ENCODE measurements at places on chromosomes 2 and 18.
A peak's percentile ranks its signal among the peaks of the same experiment; 100 is the strongest.

- no peak for DNase-seq
Measured at GRCh38 chr2:200308546-200309295, 2.2 kb downstream of the SPATS2L start.

DNA sequence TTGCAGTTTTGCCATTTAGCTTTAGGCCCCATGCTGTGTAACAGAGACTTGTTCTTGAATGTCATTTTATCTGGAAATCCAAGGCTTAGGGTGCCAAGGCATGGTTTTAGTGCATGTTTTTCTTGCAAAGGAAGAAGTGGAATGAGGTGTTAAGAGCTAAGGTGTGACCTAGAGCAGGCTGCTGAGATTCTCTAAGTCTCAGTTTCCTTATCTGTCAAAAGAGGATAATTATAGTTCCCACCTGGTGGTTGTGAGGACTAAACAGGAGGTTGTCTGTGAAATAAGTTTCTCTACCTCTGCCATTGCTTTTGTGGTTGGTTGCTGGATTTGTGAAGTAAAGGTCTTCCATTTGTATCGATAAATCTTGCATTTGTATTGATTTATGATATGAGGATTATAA, 82.0 kb downstream of the TANC1 start:
- no peak for DNase-seq

DNA sequence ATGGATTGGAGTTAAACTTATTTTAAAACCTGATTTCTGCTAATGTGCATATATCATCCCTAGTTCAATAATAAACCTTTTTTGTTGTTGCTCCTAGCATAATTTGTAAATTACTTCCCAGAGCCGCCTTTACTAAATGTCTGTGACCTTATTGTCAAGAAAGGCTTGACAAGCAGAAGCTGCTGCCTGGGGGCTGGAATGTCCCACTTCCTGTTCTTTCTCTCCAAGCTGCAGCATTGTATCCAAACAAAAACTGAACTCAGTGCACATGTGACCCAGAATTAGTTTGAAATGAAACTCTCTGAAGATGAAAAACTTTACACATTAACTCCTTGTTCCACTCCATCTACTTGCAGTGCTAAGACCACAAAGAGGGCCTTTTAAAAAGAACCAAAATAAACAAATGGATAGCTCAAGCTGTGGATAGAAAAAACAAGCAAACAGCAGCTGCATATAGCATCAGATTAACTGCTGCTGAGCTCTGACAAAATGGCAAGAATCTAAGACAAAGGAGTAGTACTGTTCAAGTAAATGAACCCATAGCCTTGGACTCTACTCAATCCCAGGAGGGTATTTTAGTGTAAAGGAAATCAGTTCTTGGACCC, 99.8 kb upstream of the NEUROD1 start:
- DNase-seq: no peak

DNA sequence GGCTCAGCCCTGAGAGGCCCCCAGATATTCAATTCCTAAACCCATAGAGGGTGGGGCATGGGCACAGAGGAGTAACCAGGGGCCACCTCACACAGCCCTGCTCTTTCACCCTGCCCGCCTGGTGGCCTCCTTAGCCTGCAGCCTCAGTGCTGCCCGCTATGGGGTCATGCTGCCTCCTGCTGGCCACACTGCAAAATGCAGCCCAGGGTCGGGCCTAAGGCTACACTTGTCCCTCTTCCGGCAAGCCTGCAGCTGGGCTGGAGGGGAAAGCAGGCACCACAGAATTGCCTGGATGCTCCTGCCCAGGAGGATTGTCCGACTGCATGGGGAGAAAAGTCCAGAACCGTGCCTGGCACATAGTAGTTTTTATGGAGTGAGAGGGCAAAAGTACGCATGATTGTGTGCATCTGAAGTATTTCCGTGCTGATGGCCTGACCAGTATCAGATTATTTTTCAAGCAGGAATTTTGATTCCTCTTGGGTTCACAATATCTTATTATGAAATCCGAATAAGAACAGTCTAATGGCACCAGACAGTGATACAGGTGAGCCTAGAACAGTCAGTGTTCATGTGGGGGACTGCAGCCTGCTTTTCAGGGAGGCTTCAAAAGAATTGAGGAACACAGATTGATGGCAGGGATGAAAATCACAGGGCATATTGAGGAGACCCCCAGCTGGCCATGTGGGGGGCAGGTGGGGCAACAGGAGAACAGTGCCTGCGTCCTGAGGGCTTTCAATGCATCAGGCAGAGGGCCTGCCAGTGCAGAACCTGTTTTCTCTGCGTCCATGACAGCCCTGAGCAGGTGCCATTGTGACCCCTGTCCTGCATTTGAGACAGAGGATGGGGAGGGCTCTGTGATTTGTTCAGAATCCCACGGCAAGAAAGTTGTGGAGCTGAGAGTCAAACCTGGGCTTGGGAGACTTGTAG, 51.2 kb upstream of the ALPP start:
- peak; percentile 64 for DNase-seq

DNA sequence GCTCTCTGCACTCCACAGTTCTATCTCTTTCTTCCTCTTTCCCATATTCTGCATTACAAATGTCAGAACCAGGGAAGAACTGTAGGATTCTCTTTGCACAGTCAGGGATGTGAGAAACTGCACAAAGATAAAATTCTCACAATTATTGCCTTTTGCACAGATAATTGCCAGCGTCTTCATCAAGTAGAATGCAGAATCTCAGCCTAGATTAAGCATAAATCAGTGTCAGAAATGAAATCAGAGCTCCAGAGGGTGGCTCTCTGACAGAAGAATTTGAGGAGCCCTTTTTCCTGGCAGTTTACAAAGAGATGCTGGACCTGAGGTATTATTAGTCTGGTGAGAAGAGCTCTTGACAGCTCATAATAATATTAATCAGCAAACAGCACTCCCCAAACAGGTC, 173.1 kb downstream of the PTH2R start:
- no peak for DNase-seq

- no peak for DNase-seq
Measured at GRCh38 chr18:36903215-36903928, 74.4 kb downstream of the KIAA1328 start.

DNA sequence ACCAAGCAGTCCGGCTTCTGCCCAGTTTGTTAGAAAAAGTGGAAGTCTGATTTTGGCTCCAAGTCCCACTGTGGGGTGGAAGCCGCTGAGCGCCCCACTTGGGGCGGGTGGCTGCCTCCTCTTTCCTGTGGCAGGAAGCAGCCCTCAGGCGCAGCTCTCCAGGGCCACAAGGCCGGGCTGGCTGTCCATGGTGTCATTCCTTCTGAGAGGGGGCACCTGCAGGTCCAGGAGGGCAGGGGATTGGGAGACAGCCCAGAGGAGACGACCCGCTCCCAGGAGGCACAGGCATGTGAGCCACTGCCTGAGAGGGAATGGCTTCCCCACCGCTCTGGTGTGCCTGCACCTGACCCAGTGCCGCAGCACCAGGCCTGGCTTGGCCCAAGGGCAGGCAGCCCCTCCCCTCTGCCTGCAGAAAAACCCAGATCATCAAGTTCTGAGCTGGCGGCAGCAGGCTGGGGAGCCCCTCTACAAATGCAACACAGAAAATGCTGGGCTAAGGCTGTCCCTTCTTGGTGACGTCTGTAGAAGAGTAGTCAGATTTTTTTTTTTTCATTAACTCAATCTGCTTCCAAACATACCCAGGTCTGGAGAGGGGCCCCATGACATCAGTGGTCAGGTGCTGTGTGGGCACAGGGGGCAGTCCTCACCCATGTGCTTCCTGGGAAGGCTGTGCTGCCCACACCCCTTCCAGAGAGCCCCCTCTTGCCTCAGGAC, 38.4 kb downstream of the HS6ST1 start:
- no peak for DNase-seq

DNA sequence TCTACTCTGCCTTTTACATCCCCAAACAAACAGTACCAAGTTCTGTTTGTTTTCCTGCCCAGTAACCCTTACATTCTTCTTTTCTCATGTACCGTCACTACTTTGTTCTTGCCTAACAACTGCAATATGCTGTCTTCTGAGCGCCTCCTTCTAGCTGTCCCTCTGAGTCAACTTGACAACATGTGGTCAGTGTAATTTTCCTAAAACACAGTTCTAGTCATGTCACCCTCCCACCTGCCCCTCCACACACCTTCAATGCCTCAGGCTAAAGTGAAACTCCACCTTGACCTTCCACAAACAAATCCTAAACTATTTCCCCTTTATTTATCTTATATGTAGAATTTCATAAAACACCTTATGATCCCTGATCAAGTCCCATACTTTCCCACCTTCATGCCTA, 124.6 kb upstream of the CD302 start:
- no peak for DNase-seq

- no peak for DNase-seq
Measured at GRCh38 chr18:42936289-42936688, 179.2 kb downstream of the RIT2 start.

DNA sequence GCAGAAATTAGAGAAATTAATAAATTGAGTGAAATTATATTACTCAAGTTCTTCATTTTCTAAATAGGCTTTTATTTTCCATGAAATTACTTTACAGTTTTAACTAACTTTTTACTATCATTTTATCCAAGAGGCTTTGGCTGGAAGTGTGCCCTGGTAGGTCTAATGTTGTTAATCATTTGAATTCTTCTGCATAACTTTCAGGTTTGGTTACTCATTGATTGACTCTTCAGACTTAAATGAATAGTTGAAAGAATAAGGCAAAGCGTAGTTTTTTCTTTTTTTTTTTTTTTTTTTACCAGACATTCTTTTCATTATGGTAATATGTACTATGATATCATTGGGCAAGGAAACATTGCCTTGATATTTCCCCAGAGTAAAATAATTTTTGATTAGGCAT, 228.4 kb upstream of the MMADHC start:
- DNase-seq: no peak

DNA sequence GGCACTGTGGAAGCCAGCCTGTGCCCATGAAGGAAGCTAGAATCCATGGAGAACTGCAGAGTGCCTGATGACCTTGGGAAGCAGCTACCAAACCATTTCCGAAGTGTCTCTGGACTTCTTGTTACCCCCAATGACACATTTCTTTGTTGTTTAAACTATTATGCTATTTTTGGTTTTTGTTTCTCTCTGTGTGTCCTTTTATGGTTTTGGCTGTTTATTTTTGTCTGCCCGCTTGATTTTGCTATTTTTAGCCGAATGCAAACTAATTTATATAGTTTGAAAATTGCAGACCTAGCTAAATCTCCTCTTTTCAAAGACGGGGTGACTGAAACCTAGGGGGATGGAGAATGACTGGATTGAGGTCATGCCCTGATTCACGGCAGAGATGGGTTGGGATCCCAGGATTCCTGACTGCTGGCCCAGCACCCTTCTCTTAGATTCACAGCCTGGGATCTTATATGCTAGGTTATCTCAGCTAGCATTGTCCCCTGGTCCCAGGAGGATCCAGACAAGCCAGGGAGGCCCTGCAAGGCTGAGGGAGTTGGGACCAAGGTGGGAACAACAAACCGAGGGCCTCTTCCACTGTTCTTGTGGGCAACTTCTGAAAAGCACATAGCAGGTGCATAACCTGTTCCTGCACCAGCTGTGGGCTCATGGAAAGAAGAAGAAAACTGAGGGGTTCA, 116.3 kb upstream of the HAAO start:
- no peak for DNase-seq

- DNase-seq: no peak
Measured at GRCh38 chr2:32007121-32007391, 3.8 kb downstream of the MEMO1 start.

GRCh38 chr18:69567813-69568488, 167.3 kb downstream of the DOK6 start:
- DNase-seq: no peak

DNA sequence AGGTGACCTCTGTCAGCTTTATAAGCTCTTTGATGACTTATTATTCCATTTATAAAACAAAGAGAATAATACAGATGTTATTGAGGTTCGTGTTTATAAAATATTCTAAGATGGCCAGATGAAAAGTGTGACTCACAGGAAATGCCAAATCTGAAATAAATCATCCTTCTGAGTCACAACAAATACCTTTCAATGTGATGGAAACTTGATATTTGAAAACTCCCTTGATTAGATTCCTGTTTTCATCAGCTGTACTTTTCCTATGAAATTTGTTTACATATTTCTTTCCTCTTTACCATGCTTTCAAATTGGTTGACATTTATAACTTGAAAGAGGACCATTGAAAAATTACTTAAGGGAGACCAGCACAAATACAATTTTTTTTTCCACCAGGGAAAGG, 30.6 kb upstream of the PPP1R1C start:
- no peak for DNase-seq

DNA sequence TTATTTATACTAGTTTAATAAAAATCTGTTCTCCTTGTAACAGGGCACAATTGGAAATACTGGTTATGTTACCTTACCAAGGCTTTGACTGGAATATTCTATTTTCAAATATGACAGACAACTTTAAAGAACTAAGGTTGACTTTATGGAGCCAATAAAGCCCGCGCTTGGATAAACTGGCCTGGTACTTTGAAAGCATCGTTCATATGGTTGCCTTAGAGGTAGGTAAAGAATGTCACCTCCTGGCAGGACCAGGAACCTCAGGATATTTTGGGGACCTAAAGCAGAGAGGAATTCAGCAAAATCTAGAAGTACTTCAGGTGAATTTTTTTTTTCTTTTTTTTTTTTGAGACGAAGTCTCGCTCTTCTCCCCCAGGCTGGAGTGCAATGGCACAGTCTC, 71.2 kb upstream of the CREB1 start:
- DNase-seq: no peak

- DNase-seq: no peak
Measured at GRCh38 chr2:157257312-157258252, at the start of gene GALNT5. GALNT5 (plus strand) TSS chr2:157257705; CDS start chr2:157258083, 378 bp downstream.

- DNase-seq: no peak
Measured at GRCh38 chr2:3739313-3739712, 35.9 kb downstream of the DCDC2C start.

- DNase-seq: no peak
Measured at GRCh38 chr2:239846789-239847676, 178.1 kb downstream of the NDUFA10 start.

- no peak for DNase-seq
Measured at GRCh38 chr18:46542545-46542944, 114.5 kb downstream of the LOXHD1 start.

DNA sequence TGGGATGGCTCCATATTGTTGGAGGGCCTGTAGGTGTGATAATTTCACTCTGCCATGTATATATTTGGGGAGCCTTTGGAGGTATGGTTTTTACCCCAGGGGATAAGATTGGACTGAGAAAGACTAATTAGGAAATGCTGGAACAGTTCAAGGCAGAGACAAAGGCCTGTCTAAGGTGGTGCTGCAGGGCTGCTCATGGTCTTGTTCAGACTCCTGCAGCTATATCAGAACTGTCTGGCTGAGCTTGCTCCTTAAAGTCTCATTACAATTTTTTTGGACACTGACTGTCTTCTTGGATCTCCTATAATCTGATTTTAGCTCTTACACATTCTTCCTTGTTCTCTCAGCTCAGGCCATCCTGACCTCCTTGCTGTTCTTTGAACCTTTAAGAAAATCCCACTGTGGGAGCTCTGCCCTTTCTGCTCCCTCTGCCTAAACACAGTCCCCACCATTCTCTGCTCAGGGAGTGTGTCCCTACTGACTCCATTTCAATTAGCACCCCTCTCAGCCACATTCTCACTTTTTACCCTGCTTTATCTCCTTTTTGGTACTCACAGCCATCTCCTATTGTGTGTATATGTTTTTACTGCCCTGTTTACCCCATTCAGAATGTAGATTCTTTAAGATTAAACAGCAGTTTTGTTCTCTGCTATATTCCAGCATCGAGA, 468.7 kb upstream of the FANCL start:
- DNase-seq: no peak

All from stimulated activated CD4-positive, alpha-beta T cell treated with anti-CD3 and anti-CD28 coated beads, Interleukin-1b, Interleukin-23, amount 100 ng/mL, for 1 hour (primary cell).